ENCODE measurements at places on chromosomes 5 and 9. TPM values are rescaled to one million over a fixed set of nuclear protein-coding genes. Genes with fewer than 3 reads are reported as not detected.

Gene CRB2
- total RNA-seq: 2.4 TPM

Gene CEP78
- 20.1 TPM for total RNA-seq

Gene SV2C
- total RNA-seq: 0.05 TPM

GRCh38 chr9:129906298-129906697 is 71.0 kb downstream of the USP20 start:
- H3K4me1 ChIP-seq: peaks cover 9% of the 10 kb centered on the region
- H3K27ac ChIP-seq: no peak overlapping the region
- no peak for DNase-seq
- H3K4me3 ChIP-seq: no peak overlapping the region
- H3K36me3 ChIP-seq: no peaks in the 10 kb centered on the region

DNA sequence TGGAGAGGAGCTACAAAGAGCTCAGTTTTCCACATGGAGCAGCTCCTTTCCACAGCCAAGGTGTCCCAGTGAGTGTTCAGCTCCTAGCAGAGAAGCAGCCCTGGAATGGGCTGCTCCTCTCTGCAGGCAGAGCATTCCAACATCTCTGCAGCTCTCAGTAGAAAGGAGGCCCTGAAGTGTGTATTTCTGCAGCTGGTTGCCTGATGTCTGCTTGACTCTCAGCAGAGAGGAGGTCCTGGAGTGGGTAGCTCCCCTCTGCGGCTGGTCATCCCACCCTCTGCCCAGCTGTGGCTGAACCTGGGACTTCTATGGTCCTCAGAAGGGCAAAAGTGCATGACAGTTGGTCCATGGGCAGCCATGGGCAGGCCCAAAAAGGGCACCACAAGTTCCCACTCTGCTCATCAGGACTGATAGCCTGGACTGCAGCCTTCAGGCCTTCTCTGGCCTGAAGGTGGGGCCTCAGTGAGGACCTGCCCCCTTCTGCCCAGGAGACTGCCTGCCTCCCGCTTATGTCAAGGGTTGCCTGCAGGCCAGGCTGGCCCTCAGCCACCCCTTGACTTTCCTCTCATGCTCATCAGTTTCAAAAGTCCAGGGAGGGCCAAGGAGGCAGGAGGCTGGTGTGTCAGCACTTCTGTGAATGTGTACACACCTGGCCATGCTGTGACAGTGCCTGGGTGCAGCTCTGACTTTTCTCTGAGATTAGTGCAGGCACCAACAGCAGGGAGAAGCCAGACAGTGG is 605.9 kb upstream of the FAM174A start:
- no peaks in the 10 kb centered on the region for H3K4me1 ChIP-seq
- H3K27ac ChIP-seq: no peak overlapping the region
- no peaks in the 10 kb centered on the region for H3K27me3 ChIP-seq

- H3K36me3 ChIP-seq: no peaks in the 10 kb centered on the region
- DNase-seq: no peak
- peaks cover 22% of the 10 kb centered on the region for H3K27me3 ChIP-seq
- no peak overlapping the region for H3K27ac ChIP-seq
- H3K4me1 ChIP-seq: no peaks in the 10 kb centered on the region
- H3K4me3 ChIP-seq: no peak overlapping the region
These were observed 26.1 kb downstream of the CCDC187 start for GRCh38 chr9:136277746-136278145.
